ENCODE measurements at places on chromosomes 6 and 20.
A peak's percentile ranks its signal among the peaks of the same experiment; 100 is the strongest.

DNA sequence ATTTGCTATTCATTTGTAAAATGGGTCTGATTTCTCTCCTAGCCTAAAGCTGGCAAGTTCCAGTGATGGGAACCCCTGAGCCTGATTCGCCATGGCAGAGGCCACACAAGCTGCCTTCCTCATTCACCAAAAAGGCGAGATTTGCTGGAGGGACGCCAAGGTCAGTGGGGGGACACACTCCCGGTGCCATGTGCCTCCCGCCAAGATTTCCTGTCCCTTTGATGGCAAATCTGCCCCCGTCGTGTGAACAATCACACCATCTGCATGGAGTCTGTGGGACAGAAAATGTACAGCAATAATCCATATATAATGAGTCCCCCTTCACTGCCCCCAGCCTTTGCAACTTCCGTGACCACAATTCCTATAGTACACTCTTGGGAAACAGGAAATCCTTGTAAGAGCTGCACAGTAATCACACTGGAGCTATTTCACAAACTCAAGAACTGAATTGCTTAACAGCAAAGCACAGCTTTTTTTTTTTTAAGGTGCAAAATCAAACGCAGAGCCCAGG, 15.7 kb upstream of the IGF2R start:
- DNase-seq = peak; percentile 95

GRCh38 chr6:166656230-166657151, 29.4 kb upstream of the RPS6KA2 start:
- peak; percentile 17 for DNase-seq

DNA sequence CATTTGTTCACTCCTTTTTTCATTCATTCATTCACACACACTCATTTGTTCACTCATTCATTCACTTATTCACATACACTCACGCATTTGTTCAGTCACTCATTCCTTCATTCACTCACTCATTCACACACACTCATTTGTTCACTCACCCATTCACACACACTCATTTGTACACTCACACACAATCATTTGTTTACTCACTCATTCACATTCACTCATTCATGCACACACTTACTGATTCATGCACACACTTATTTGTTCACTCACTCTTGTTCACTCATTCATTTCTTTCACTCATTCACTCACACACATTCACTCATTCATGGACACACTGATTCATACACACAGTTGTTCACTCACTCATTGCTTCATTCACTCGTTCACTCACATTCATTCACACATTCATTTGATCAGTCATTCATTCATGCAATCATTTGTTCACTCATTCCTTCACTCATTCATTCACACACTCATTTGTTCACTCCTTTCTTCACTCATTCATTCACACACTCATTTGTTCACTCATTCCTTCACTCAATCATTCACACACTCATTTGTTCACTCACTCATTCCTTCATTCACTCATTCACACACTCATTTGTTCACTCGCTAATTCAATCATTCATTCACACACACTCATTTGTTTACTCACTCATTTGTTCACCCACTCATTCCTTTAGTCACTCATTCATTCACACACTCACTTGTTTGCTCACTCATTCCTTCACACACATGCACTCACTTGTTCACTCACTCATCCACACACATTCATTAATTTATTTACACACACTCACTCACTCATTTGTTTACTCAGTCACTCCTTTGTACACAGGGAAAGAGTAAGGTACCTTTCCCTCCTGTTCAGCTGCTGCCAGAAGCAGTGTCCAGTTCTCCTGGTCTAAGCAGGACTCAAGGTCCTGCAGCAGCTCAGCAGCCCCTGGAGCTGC, 50.7 kb upstream of the BHLHE23 start:
- DNase-seq = no peak

GRCh38 chr6:20061952-20062351, 150.3 kb downstream of the MBOAT1 start:
- DNase-seq = no peak

DNA sequence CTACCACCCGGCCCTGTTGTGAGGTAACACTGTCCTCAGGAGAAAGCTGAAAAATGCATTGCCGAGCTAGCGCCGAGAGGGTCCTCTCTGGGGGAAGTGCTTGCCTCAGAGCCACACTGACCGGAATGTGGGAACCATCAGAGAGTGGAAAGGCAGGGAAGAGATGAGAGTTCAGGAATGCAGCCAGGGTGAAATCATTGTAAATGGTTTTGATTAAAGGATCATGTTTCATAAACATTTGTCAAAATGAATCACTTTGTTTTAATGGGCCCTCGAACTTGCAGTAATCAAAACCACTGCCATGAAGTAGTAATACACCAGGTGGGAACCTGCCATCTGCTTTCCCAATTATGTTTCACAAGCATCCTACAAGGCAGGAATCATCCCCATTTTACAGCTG, 16.9 kb upstream of the IL17F start:
- no peak for DNase-seq

DNA sequence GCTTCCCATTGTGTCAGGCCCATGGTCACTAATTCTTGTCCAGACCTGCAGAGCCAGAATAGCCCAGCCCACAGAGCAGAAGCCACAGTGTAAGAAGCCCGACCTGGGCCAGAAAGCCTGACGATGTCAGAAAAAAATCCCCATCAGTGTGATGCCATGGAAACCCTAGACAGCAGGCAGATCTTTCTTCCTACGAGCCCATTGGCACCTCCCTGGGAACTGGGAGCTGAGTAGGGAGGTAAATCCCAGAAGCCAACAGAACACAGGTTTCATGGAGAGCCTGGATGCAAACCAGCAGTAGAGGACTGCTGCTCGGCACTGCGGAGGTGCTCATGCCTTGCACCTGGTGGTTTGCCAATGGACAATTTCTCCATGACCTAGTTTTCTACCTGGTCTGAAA, 82.2 kb upstream of the SLC22A16 start:
- no peak for DNase-seq

DNA sequence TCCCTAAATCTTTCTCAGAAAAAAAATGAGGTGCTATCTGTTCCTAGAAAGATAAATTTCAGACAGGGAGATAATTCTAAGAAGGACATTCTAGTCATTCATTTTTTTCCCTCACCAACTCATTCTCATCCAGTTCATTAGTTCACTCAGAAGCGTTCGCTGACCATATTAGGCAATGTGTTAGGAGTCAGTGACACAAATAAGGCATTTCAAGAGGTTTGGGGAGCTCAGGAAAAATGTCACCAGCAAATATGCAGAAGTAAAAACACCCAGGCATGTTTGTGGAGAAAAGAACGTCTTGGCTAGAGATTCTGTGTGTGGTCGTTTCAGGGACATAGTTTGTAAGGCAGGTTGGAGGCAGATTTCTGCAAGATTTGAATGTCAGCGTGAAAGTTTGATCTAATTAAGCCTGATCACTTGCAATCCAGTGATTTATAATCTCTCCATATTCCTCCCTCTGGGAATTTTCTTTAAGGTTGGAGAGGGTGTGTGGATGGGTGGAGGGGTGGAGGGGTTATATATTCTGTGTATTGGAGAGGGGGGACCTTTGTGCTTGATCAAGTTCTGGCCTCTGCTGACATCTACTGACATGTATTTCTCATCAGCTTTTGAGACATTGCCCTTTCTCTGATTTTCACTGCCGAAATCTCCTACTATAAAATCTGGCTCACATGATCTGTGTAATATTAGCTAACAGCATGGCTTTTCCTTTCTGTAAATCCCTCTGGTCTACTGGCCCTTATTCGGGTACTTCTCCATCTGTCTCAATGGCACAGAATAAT, 3.6 kb downstream of the MYCT1 start:
- peak; percentile 27 for DNase-seq

GRCh38 chr20:21656308-21657067, 49.0 kb upstream of the PAX1 start:
- no peak for DNase-seq

DNA sequence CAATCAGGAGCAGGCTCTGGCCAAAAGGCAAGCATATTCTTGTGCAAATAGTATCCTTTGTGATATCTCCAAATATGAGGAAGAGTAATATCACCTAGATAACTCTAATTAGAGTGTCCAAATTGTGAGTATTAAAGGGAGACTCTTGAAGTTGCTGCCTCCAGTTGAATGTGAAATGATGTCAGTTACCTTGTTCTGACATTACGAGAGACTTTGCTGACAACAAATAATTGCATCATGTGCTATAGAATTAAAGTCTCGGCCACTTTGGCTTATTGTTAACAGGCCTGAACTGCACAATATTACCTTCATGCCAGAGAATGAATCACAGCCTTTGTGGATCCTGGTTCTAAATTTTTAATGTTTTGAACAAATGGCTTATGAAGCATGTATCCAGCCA, 106.5 kb downstream of the AIG1 start:
- no peak for DNase-seq

DNA sequence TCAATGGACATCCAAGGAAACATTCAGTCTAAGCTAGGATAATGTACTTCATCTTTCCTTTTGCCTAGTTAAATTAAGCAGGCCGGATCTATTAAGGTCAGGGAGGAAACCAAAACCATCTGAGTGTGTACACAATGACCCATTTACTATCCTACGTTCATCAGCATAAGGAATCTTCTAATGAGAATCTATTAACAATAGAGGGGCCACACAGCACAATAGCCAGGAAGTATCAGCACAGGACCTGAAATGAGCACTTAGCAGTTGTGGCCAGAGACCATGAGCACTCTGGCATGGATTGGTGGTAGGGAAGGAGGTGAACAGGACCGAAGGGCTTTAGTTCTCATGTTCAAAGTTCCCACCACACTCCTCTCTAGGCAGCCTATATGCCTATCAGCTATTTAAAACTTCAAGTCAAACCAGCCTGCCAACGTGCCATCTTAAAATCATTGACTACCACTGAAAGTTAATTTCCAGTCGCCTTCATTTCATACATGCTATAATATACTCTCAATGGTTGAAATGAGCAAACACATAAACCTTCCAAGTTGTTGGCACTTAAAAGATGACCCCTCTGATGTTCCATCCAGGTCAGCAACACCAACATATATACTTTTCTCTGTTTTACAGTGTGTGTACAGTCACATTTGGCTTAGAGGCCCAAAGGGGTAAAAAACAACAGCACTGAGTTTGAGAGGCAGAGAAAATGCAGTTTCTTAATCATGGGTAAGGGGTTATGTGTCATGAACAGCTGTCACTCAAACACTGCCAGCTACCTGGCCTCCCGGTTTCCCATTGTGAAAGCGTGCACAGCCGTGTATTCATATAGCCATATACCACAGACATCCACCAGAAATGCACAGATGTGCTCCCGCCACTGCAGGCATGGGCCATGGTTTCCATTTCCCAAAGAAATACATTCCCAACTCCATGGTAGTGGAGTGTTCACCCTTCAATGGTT, 184.3 kb downstream of the TBXT start:
- DNase-seq = no peak

GRCh38 chr6:109300874-109301273, 81.4 kb downstream of the CD164 start:
- no peak for DNase-seq

DNA sequence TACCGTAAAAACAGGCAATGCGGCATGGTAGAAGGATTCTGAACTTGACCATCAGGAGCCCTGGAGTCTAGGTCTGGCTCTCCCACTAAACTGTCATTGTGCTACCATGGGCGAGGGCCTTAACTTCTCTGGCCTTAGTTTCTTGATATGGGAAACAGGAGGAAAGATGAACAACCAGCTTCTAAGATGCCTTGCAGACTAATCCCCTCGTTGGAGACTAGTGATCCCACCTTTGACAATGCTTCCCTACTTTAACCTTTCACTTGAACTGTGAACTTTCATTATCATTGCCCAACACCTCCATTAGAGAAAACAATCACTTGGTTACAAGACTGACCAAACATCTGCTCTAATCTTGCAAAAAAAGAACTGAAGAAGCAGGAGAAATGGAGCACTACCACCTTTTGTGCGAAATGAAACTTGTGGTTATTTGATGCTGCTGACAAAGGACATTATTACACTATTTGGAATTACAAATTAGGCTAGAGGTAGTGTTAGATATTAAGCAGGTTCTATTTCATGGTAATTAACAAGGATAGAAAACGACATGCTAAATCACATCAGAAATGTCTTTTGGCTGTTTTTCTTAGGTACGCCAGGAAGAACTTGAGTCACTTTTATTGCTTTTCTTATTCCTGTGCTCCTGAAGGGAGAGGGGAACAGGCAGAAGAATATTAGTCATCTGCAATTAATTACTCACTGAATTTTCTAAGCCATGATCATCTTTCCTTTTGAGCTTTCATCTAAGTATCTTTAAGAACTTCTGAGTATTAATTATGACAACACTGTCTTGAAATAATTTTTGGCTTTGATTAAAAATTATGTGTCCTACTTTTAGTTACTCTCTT, 39.1 kb upstream of the ARHGAP18 start:
- no peak for DNase-seq

- DNase-seq = peak; percentile 14
Measured at GRCh38 chr20:21322921-21323331, 19.8 kb downstream of the XRN2 start.

GRCh38 chr6:166005401-166005943, 162.2 kb downstream of the TBXT start:
- no peak for DNase-seq

DNA sequence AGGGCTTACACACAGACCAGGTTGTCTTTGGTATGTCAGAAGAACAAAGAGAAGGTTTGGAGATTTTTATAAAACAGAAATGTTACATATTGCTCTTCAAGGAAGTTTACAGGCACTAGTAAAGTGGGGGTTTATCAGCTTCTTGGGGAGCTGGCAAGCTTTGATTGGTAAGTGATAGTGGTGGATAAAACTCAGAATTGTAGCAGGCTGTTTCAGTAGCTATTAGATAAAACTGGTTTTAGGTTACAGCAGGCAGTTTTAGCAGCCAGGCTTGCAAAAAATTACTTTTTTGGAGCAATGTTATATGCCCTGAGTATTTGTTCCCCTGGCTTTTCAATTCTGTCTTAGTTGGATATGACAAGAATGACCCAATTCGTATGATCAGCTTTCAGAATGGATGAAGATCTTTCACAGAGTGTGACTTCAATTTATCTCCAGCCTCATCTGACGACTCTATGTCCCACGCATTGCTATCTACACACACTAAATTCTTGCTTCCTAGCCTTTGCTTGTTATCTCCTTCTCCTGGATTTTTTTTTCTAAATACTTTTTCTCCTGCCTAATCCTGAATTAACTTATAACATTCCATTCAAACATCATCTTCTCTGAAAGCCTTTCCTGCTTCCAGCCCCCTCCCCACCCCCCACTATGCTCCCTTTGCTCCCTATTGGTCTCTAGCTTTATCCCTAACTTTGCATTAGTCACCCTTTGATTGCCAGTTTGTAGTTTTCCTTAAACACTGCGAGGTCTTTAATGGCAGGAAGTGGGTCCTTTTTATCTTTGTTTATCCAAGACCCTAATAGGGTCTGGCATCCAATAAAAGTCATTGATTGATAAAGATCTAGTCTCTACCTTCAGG, 1.0 kb upstream of the TOMM34 start:
- no peak for DNase-seq

DNA sequence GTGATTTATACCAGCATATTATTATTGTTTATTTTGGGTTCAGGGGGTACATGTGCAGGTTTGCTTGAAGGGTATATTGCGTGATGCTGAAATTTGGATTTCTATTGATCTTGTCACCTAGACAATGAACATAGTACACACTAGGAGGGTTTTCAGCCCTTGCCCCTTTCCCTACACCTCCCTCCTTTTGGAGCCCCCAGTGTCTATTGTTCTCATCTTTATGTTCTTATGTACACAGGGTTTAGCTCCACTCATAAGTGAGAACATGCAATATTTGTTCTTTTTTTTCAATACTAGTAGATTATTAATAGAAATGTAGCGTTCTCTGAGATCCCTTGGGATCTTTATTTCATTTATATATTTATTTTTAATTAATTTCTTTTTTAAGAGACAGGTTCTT, 79.2 kb upstream of the MRAP2 start:
- DNase-seq = no peak
